Stimulated activated CD8-positive, alpha-beta memory T cell treated with anti-CD3 and anti-CD28 coated beads, Interleukin-7, amount 100 ng/mL, for 24 hours (primary cell): ENCODE measurements at places on chromosomes 7 and 10.

DNA sequence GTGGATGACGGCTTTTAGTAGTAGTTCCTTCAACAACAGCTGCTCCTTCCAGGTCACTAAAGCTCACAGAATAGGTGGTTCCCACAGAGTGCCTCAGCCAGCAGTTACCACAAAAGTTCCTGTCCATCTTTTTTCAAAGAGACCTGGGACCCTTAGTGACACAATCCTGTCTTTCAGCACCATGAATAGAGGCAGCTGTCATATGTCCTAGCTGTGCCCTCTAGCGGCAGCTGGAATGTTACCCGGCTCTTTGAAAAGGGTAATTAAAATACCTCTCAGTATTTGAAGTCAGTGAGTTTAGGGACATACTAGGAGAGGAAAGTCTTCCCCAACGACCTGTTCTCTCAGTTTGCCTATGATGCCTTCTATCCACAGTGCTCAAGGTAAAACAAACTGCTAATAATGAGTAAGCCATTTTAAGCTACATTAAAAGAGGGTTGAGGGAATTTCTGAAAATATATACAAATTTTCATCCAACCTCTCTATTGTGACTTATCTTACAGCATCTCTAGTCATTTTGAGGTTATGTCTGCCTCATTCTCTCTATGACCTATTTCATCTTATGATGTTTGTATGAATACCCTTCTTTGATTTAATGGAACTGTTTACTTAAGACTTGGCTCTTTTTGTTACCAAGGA lies 290.8 kb downstream of the NXPH1 start:
- DNase-seq: no peak

- no peak for DNase-seq
Measured at GRCh38 chr7:10838228-10838627, 135.4 kb upstream of the PHF14 start.

- no peak for DNase-seq
Measured at GRCh38 chr7:53111031-53111430, 75.6 kb downstream of the POM121L12 start.

DNA sequence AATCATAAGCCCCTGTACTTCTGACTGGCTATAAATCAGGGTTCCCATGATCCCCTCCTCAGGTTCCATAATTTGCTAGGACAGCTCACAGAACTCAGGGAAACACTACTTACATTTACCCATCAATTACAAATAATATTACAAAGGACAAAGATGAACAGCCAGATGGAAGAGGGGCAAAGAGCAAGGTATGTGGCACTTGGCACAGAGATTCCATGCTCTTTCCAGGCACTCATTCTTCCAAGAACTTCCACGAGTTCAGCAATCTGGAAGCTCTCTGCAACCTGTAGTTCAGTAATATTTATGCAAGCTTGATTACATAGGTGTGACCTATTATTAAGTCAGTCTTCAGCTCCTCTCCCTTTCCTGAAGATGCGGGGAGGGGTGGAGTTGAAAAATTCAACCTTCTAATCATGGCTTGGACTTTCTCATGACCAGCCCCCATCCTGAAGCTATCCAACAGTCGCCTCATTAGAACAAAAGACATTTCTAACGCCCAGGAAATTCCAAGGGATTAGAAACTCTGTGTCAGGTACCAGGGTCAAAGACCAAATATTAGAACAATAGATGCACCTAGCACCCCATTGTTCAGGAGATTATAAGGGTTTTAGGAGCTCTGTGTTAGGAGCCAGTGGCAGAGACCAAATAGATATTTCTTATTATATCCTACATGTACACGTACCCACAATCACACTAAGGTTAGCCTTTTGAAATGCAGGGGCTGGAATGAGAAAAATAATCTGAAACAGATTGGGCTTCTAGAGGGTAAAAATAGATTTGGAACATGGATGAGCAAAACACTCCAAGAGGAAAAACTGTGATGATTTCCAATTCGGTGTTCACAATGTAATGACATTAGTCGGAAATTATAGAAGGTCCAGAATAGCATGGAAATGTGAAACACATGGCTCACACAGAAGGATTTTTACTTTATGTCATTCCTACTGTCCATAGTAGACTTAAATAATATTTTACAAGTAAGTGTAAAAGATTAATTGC lies 7.0 kb downstream of the ANKMY2 start:
- no peak for DNase-seq

- DNase-seq: no peak
Measured at GRCh38 chr10:78763651-78764395, 304.9 kb upstream of the ZMIZ1 start.

GRCh38 chr7:124630395-124630794 lies 135.2 kb downstream of the GPR37 start:
- DNase-seq: no peak

DNA sequence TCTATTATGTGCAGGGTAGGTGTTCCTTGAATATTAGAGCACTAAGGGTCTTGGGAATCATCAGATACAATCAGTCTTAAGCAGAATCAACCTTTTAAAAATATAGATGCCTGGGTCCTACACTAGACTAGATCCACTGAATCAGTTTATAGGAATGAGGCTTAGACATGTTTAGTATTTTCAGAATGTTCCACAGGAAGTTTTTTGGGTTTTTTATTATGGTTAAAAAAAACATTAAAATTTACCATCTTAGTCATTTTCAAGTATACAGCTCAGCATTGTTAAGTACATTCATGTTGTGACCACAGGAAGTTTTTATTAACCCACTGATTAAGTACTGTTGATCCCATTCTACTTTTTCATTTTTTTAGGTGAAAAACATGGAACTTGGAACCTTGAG lies 135.7 kb downstream of the LCOR start:
- DNase-seq: no peak

DNA sequence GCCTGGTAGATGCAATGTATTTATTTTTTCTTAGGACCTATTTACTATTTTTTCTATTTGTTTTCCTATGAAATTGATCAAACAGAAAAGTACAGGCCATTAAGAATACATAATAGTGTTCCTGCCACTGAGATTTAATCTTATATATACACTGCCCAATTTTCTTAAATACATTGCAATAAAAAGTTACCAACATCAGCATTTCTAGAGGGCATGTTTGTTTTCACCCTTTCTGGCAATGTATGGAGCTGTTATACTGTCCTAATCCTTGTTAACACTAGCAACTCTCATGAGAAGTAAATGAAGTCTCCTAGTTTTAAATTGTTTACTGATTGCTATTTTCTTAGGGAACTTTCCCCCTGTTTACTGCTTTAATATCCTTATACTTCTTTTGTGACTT lies 359.1 kb upstream of the SEMA3A start:
- no peak for DNase-seq

- DNase-seq: no peak
Measured at GRCh38 chr10:32964270-32964669, 6.2 kb upstream of the ITGB1 start.

- no peak for DNase-seq
Measured at GRCh38 chr7:124765401-124766352, at the start of gene GPR37. Gene GPR37, minus strand, starts transcription at chr7:124765792. Its CDS starts 816 bp downstream, at chr7:124764976.

DNA sequence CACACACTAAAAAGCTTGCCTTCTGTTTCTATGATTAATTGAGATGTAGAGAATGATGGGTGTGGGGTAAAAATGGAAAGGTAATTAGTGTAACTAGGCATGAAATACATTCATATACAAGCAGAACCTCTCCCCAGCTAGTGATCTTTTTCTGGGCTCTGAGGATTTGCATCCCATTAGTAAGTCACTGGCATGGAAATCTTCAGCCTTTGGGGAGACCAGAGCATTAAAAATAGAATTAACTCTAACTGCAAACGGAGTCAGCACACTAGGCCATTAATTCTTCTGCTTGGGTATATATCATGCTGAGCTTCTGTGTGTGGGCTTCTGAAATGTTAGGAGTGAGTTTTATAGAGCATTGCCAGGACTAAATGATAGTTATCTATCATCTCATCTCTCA lies 128.9 kb downstream of the HDAC9 start:
- DNase-seq: no peak

- no peak for DNase-seq
Measured at GRCh38 chr10:131049016-131049415, 262.5 kb downstream of the TCERG1L start.

DNA sequence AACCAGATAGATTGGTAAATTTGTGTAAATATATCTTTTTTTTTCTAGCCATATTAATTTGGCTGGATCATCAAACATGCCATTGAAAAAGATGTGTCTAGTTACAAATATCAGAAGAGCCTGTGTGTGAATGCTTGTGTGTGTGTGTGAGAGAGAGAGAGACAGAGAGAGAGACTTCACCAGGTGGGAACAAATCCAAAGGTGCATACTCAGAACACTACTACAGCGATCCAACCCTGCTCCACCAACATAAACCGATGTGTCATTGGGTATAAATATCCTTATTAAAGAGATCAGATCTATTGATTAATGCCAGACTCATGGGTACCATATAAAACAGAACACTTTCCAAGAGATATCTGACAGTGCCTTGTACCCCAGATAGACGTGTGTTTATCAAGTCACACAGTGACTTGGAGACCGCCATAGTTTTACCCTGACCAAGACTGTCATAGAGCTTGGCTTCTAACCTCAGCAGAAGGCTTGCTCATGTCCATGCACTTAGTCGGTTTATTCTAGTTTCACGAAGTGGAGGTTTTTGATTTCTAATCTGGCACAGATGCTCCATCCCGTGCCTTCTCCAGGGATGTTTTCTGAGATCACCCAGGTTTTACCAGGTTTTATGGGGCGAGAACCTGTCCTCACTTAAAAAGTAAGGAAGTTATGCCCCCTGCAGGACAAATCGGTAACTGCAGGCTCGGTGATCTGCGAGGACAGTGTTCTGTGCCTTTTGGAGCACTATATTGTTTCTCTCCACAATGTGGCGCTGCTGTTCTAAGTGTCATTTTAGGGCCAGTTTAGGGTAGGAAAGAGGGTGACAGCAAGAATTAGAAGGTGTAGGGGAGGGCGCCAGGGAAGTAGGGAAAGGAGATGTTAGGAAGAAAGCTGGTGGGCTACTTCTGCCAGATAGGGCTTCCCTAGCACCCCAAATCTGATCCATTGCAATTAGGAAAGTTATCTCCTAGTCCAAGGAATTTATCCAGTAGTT lies 29.3 kb upstream of the WNT8B start:
- DNase-seq: peak; percentile 98

GRCh38 chr7:69465262-69465661 lies 133.0 kb upstream of the AUTS2 start:
- no peak for DNase-seq

DNA sequence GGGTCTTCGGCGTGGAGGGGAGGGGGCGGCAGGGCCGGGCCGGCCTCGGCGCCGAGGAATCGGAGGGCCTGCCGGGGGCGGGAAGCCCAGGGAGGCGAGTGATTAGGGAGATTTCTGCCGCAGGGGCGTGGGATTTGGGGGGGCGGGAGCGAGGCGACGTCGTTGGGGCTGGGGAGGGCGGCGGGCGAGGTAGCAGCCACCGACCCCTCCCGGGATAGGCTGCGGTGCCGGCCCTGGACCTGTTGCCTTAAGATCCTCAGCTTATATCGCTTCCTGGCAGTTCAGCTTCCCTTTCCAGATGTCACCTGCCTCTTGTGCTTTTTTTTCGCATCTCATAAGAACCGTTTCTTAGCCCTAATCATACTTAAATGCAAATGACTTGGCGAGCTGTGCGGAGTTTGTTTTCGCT lies 655 bp downstream of the LMTK2 start:
- DNase-seq: no peak

GRCh38 chr7:84194484-84195271 lies at the start of gene SEMA3A:
Gene SEMA3A, minus strand, starts transcription at chr7:84194789. Its CDS starts 203 bp downstream, at chr7:84194586.
- DNase-seq: no peak

GRCh38 chr7:2144926-2145325 lies 87.8 kb downstream of the MAD1L1 start:
- no peak for DNase-seq

DNA sequence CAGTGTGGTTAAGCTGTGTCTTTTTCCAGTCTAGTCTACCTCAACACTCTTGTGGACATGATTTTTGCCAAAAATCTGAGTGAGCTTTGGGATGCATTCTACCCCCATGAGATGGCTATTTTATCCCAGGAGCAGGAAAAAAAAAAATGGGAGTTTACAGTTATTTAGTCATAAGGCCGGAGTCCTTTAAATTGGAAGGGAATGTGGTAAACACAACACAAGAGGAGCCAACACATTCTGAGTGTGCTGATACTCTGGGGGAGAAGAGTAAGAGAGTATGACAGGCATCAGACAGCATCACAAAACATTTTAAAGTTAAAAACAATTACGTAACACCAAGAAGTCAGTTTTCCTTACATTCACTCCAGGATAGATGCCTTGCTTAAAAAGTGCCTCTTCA lies 46.1 kb downstream of the C1GALT1 start:
- no peak for DNase-seq

GRCh38 chr7:36283711-36284130 lies 105.9 kb upstream of the ANLN start:
- no peak for DNase-seq

DNA sequence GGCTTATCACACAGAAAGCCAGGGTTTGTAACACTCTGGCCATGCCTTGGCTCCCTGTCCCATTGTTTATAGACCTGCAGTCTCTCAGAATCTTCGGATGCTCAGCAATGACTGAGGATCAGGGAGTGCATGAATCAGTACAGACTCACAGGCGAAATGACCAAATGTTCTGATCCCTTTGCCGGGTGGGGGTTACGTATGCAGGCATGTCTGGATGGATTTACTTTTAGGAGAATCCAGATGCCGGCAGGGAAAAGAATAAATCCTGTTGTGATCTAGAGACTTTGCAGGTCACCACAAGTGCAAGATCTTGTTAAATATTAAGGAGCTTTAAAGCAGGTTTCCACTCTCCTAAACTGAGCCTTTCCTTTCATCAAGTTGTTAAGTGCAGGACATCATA lies 149.5 kb downstream of the SFMBT2 start:
- DNase-seq: no peak

GRCh38 chr10:132570771-132571649 lies 33.4 kb downstream of the INPP5A start:
- DNase-seq: no peak

DNA sequence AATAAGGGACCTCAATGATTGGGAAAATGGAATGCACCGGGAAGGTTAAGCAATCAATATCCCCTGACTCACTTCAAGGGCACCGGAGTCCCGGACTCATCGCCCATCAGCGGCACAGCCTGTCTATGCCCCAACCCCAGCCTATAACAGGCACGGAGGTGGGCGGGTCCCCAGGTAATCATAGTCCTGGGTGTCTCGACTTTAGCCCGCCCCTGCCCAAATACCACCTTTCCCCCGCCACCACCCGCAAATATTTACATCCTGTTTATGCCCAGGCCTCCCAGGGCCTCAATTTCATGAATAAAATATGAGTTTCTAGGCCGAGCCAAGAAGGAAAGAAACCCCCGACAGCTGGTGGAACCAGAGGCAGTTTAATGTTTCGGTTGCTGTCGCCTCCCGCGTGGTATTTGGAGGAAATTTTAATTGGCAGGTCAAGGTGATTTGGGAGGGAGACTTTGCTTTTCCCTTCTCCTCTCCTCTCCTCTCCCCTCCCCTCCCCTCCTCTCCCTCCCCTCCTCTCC lies 15.6 kb upstream of the RFC2 start:
- no peak for DNase-seq

DNA sequence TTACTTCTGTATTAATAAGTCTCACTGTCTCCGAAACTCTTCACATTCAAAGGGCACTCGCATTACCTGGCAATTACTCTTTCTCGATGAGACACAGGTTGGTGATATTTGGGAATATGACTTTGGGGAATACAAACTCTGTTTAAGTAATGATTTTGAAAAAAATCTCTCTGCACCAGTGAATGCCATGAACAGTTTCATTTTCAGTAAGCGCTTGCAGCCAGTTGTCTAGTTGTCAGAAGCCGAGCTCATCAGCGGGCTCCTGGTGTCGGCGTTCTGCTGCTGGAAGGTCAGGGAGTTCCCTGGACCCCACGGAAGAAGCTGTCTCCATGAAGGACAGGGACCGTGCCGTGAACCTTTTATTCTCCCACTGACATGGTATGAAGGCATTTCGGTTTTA lies 57.7 kb downstream of the PTPRE start:
- DNase-seq: no peak

- DNase-seq: no peak
Measured at GRCh38 chr10:103197903-103198302, 4.8 kb upstream of the NT5C2 start.
